Activated CD4-positive, alpha-beta T cell treated with anti-CD3 and anti-CD28 coated beads for 36 hours (primary cell): ENCODE measurements at places on chromosomes 7 and 10. TPM values are rescaled to one million over a fixed set of nuclear protein-coding genes. Genes with fewer than 3 reads are reported as not detected.
A peak's percentile ranks its signal among the peaks of the same experiment; 100 is the strongest.

CPXM2 gene
- total RNA-seq = not detected

DNA sequence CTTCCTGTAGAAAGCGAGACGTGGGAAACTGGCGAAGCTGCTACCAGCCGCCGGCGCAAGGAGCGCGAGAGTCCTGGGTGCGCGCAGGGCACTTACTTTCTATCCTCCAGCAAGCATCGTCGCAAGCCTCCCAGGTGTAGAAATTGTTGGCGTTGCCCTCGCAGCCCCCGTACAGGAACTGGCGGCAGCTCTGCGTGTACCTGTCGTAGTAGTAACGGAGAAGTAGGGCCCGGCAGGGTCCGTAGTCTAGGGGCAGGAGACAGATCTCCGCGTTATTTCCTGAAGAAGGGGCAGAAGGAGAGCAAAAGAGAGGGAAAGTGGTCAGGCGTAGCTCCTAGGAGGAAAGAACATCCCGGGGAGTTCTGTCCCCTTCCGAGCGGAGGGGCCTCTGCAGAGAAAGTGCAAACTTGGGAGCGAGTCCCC, 501 bp downstream of the TFPI2 start:
- DNase-seq = peak; percentile 32
- H3K36me3 ChIP-seq = no peaks in the 10 kb centered on the region
- peaks cover 46% of the 10 kb centered on the region for H3K27me3 ChIP-seq
- H3K4me1 ChIP-seq = peaks cover 9% of the 10 kb centered on the region

MNX1 gene
- not detected for total RNA-seq

FAS gene
- total RNA-seq = 34.1 TPM

- no peaks in the 10 kb centered on the region for H3K36me3 ChIP-seq
- no peaks in the 10 kb centered on the region for H3K4me1 ChIP-seq
- peak; percentile 5 for DNase-seq
- no peaks in the 10 kb centered on the region for H3K27me3 ChIP-seq
Observed at GRCh38 chr10:81179805-81180452, 642.2 kb downstream of the SH2D4B start.

DNA sequence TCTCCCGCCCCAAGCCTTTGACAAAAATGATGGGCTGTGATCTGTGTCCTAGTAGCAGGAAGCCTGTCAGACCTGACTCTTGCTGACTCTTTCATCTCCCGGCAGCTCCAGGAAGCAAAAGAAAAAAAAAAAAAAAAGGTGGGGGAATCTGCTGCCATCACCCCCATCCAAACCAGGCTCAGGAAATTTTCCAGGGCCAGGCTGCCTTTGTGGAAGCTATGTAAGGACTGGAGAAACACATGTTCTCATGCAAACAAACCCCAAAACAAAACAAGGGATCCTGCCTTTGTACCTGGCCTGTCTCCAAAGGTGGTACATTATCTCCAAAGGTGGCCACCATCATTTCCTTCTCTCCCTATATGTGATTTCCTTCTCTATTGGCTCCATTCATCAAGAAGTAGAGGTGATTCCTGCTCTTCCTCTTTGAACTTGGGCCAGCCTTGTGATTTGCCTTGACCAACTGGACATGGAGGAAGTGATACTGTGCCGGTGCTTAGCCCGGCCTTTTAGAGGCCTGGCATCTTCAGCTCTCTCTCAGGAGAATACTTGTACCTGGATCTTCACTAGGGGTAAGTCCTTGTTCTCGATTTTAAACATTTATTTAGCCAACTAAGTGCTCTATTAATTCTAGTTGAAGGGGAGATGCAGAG, 192.2 kb upstream of the SVIL start:
- H3K36me3 ChIP-seq = no peaks in the 10 kb centered on the region
- DNase-seq = no peak

GPR141 gene
- total RNA-seq = not detected

DNA sequence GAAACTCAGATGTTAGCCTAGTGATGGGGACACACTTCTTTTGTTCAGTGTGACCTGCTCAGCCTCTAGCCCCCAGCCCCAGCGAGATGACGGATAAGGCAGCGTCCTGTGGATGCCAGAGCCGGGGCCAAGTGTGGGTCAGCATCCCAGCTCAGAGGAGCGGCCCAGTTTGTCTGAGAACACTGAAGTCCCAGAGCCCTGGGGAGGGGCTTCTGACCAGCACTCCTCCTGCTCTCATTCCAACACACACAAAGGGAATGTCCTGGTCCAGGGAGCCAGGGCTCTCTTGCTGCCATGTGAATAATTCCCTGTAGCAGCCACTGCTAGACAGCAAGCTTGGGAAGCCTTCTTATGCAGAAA, 4.5 kb upstream of the ATP6V0E2 start:
- H3K4me3 ChIP-seq = no peak overlapping the region
- DNase-seq = no peak
- peaks cover 85% of the 10 kb centered on the region for H3K4me1 ChIP-seq

DNA sequence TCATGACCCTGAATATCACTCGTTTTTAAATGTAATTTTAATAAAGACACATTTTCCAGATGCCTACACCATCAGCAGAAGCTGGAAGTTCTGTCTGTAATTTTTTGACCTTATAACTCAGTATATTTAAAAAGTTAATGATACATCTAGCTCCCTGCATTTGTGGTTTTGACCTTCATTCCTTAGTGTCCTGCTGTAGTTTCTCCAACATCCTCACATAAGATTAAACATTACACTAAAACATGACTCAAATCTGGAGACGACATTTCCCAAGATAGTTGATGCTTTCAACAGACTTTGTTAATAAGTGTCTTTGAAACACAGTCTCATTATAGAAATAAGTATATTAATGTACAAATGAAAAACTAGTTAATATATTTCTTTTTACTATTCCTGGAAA, 363.1 kb downstream of the POM121L12 start:
- H3K4me3 ChIP-seq = no peak overlapping the region
- no peaks in the 10 kb centered on the region for H3K27me3 ChIP-seq
- no peaks in the 10 kb centered on the region for H3K36me3 ChIP-seq
- DNase-seq = no peak

- no peaks in the 10 kb centered on the region for H3K27me3 ChIP-seq
- H3K4me3 ChIP-seq = no peak overlapping the region
- peaks cover 30% of the 10 kb centered on the region for H3K36me3 ChIP-seq
- peaks cover 33% of the 10 kb centered on the region for H3K4me1 ChIP-seq
Observed at GRCh38 chr7:5633161-5634106, 148.0 kb downstream of the RNF216 start.

GRCh38 chr10:101775273-101776160, at the start of gene FGF8:
FGF8 (minus strand) TSS chr10:101776114; CDS start chr10:101775900, 214 bp downstream.
- H3K4me1 ChIP-seq = peaks cover 29% of the 10 kb centered on the region
- DNase-seq = peak; percentile 27
- H3K27me3 ChIP-seq = peaks cover 55% of the 10 kb centered on the region
- H3K36me3 ChIP-seq = peaks cover 20% of the 10 kb centered on the region

GRCh38 chr7:42053834-42054233, 183.2 kb downstream of the GLI3 start:
- H3K27ac ChIP-seq = no peak overlapping the region
- H3K36me3 ChIP-seq = no peaks in the 10 kb centered on the region
- peaks cover 4% of the 10 kb centered on the region for H3K27me3 ChIP-seq
- no peak for DNase-seq

GRCh38 chr7:28533731-28534531, 121.6 kb downstream of the CREB5 start:
- no peak overlapping the region for H3K27ac ChIP-seq
- no peak overlapping the region for H3K4me3 ChIP-seq
- DNase-seq = no peak
- no peaks in the 10 kb centered on the region for H3K4me1 ChIP-seq

ECHDC3 gene
- total RNA-seq = 3.5 TPM
